Suprapubic skin (tissue), 4 donors: ENCODE measurements at places on chromosomes 4 and X. TPM values are rescaled to one million over a fixed set of nuclear protein-coding genes. Genes with fewer than 3 reads are reported as not detected.

SMIM10L2A gene
- 5.0 TPM for total RNA-seq

CHIC2 gene
- 60.3 TPM for total RNA-seq

TENM3 gene
- total RNA-seq, result 1.6 TPM

PSAPL1 gene
- total RNA-seq, result 16.4 TPM

RASSF6 gene
- 11.6 TPM for total RNA-seq

SORBS2 gene
- 17.4 TPM for total RNA-seq

PGM2 gene
- 45.7 TPM for total RNA-seq

PCDH18 gene
- total RNA-seq, result 6.6 TPM

PCSK1N gene
- total RNA-seq, result 1.5 TPM

SPRY1 gene
- total RNA-seq, result 222 TPM

HSFX3 gene
- not detected for total RNA-seq

LNX1 gene
- total RNA-seq, result 25.9 TPM

AKAP4 gene
- total RNA-seq, result not detected

GJB1 gene
- total RNA-seq, result 4.0 TPM

LAS1L gene
- total RNA-seq, result 38.2 TPM

TMEM31 gene
- total RNA-seq, result not detected

PROM1 gene
- 4.8 TPM for total RNA-seq

UGT2B11 gene
- not detected for total RNA-seq

GRCh38 chrX:132017431-132018185, 5.5 kb upstream of the STK26 start:
- DNase-seq, result no peak
- H3K36me3 ChIP-seq, result no peaks in the 10 kb centered on the region
- H3K27me3 ChIP-seq, result no peaks in the 10 kb centered on the region
- no peak overlapping the region for H3K4me3 ChIP-seq
- no peak overlapping the region for H3K27ac ChIP-seq

DNA sequence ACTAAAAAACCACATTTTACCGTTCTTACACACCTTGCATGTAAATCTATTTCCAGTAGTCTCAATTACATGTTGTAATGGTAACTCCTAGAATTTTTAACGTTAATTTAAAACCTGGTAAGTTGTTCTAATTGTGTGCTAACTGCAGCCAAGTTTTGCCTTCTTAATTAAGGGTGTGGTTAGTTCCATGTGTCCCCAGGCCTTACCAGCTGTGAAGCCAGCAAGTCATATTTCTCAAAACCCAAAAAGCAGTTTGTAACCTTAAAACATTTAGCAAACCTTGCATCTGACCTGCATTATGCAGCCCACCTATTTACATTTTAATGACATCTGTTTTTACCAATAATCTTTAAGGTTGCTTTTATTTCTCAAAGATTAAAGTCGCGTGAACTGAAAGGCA, 18.4 kb upstream of the FAM47E start:
- no peaks in the 10 kb centered on the region for H3K27me3 ChIP-seq
- H3K4me3 ChIP-seq, result peak overlapping the region; percentile 34
- no peak for DNase-seq
- H3K36me3 ChIP-seq, result no peaks in the 10 kb centered on the region
- H3K4me1 ChIP-seq, result peaks cover 48% of the 10 kb centered on the region

DNA sequence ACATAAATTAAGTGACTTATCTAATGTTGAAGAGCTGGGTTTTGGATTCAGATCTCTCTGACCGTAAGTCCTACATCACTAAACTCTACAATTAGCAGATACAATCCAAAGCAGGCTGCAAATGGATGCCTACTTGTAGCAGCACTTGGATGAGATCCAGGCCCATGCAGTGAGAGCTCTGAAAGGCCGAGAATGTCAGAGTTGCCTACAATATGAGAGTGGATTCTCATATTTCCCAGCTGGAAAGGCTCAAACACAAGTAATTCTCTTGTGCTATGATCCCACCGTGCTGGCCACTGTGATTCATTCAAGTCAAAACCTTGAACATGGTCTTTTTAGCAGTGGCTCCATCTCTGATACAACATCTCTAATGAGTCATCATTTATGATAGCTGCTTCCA, 125.4 kb upstream of the CHRDL1 start:
- H3K27ac ChIP-seq, result no peak overlapping the region
- no peak for DNase-seq
- no peaks in the 10 kb centered on the region for H3K4me1 ChIP-seq
- H3K36me3 ChIP-seq, result no peaks in the 10 kb centered on the region
- no peak overlapping the region for H3K4me3 ChIP-seq

GRCh38 chr4:138702190-138702824, 313.3 kb upstream of the NOCT start:
- H3K27ac ChIP-seq, result no peak overlapping the region
- no peaks in the 10 kb centered on the region for H3K27me3 ChIP-seq
- no peak overlapping the region for H3K4me3 ChIP-seq
- no peaks in the 10 kb centered on the region for H3K36me3 ChIP-seq
- H3K4me1 ChIP-seq, result no peaks in the 10 kb centered on the region
- no peak for DNase-seq

GRCh38 chr4:155907556-155907955, 4.1 kb downstream of the TDO2 start:
- no peak overlapping the region for H3K4me3 ChIP-seq
- no peak overlapping the region for H3K27ac ChIP-seq
- H3K4me1 ChIP-seq, result no peaks in the 10 kb centered on the region
- H3K27me3 ChIP-seq, result no peaks in the 10 kb centered on the region
- DNase-seq, result no peak

DNA sequence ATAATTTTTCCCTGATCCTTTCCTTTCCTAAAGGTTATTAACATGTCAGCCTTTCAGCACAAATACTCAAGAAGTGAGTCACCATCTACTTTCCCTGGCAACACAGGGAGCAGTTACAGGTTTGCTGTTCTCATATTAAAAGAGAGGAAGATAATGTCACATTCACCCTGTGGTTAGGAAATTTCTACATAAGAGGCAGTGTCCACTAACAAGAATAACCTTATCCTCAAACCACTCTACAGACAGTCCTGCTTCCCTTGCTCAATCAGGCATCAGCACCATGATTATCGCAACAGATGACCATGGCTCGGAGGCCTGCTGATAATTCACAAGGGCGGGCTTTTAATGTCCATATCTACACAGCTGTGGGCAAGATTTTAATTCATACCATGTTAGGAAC, 30.9 kb downstream of the RNF150 start:
- no peaks in the 10 kb centered on the region for H3K4me1 ChIP-seq
- no peak for DNase-seq
- no peak overlapping the region for H3K4me3 ChIP-seq
- no peaks in the 10 kb centered on the region for H3K36me3 ChIP-seq

DNA sequence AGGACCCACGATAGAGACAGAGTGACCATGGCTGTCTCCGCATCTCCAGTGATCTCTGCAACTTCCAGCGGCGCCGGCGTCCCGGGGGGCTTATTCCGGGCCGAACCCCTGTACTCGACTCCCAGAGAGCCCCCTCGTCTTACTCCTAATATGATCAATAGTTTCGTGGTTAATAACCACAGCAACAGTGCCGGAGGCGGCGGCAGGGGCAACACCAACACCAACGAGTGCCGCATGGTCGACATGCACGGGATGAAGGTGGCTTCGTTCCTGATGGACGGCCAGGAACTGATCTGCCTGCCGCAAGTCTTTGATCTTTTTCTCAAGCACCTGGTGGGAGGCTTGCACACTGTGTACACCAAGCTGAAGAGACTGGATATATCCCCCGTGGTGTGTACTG, 343 bp downstream of the DACH2 start:
- DNase-seq, result no peak
- no peaks in the 10 kb centered on the region for H3K36me3 ChIP-seq
- peaks cover 10% of the 10 kb centered on the region for H3K27me3 ChIP-seq
- peaks cover 8% of the 10 kb centered on the region for H3K4me1 ChIP-seq
- no peak overlapping the region for H3K27ac ChIP-seq

- H3K27ac ChIP-seq, result no peak overlapping the region
- no peak overlapping the region for H3K4me3 ChIP-seq
- no peaks in the 10 kb centered on the region for H3K4me1 ChIP-seq
- no peak for DNase-seq
- H3K27me3 ChIP-seq, result no peaks in the 10 kb centered on the region
- no peaks in the 10 kb centered on the region for H3K36me3 ChIP-seq
Observed at GRCh38 chrX:8237718-8238117, 66.7 kb upstream of the VCX2 start.

DNA sequence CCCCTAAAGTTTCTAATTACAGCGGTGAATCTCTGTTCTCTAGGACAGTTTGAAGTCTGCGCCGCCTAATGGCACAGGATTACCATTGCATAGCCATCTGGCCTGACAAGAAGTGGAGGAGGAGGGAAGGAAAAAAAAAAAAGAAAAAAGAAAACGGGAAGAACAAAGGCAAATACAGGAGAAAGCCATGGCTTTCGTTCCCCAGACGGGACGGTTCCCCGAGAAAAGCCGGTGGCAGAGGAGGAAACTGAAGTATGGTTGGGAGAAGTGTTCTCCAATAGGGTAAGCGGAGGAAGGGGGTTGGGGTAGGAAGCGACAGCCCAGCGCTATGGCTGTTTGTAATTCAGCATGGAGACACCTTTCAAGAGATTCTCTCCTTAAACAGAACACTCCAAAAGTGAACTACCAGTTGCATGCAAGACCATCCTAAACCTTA, 80.8 kb downstream of the HMGN5 start:
- H3K36me3 ChIP-seq, result no peaks in the 10 kb centered on the region
- H3K4me3 ChIP-seq, result peak overlapping the region; percentile 60
- no peaks in the 10 kb centered on the region for H3K27me3 ChIP-seq
- H3K4me1 ChIP-seq, result peaks cover 4% of the 10 kb centered on the region
- DNase-seq, result no peak

DNA sequence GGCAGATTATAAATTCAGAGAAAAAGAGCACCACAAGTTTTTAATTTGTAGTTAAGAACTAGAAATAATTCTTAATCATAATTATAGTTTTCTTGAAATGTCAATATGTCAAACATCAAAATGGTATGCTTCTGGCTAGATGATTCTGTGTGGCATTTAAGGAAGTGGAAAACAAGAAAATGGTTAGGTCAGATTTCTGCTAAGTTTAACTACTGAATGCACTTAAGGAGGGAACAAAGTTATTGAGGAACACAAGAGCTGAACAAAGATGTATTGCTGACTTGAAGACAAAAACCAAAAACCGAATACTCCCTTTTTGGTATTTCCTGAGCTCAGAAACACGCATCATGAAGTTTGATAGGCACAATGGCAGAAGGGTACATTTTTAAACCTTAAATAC, 58.7 kb upstream of the GPR34 start:
- no peak overlapping the region for H3K4me3 ChIP-seq
- H3K27ac ChIP-seq, result no peak overlapping the region
- H3K36me3 ChIP-seq, result peaks cover 3% of the 10 kb centered on the region

DNA sequence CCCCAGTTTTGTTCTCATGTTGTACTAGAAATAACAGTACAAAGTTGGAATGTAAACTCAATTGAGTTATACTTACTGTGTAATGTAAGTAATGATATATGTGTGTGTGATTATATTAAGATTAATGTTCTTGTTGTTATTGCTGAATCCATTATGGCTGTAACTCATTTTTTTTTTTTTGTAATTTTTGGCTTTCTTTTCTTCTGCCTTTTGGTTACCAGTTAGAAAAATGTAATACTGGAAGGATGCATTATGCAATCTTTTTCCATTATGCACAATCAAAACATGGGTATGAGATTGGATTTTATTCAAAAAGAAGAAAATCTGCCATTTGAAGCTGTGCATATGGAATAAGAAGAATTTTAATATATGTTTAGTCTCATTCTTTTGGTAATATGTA, 34.0 kb downstream of the BANK1 start:
- H3K4me3 ChIP-seq, result no peak overlapping the region
- no peaks in the 10 kb centered on the region for H3K27me3 ChIP-seq
- DNase-seq, result no peak

DNA sequence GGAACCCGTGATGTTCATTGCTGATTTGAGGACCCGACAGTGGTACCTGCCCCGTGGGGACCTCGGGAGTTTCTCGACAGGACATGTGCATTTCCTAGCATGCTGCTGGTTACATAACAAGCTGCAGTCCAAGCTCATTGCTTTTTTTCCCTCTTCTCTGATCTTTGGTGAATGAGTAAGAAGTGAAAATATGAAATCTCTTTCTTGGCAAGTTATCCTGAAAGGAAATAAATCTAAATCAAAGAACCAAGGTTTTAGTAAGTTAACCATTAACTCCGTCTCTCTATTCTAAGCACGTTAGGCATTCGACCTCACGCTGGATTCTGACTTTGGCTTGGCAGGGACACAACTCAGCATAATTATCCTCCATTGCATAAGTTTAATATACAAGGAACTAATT, 86.6 kb downstream of the STK32B start:
- no peak for DNase-seq
- H3K4me3 ChIP-seq, result no peak overlapping the region
- H3K27me3 ChIP-seq, result no peaks in the 10 kb centered on the region
- no peaks in the 10 kb centered on the region for H3K36me3 ChIP-seq
- peaks cover 6% of the 10 kb centered on the region for H3K4me1 ChIP-seq
- H3K27ac ChIP-seq, result no peak overlapping the region

DNA sequence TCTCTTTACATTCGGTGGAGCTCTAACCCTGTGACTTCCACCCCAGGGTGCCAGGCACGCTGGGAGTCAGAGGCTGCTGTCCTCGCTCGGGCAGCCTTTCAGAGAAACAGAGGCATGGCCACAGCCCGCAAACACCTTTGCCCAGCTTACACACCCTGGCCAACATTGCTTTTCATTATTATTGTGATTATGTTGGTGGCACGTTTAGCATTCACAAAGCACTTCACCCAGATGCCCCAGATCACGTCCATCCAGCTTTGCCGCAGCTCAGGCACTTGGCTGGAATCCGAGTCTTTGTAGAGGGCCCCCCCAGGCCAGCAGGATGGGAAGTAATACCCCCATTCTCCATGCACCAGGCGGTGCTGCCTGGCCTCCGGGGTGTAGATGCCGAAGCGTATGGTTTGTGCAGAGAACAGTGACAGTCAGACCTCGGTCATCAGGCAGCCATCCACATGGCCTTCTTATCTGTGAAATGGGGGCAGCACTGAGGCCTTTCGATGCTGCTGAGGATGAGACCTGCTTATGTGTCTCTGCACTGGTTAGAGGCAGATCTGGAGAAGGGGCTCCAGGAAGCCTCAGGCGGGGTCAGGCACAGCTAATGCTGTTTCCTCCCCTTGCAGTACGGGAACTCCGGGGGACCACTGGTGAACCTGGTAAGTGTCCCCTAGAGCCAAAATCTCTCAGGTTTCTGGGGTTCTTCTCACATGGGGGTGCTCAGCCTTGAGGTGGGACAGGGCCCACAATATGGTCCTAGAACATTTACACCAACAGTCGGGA, 22.3 kb downstream of the HTRA3 start:
- H3K4me3 ChIP-seq, result no peak overlapping the region
- no peak overlapping the region for H3K27ac ChIP-seq
- no peaks in the 10 kb centered on the region for H3K27me3 ChIP-seq
- H3K36me3 ChIP-seq, result no peaks in the 10 kb centered on the region
- no peaks in the 10 kb centered on the region for H3K4me1 ChIP-seq

- peaks cover 4% of the 10 kb centered on the region for H3K4me1 ChIP-seq
- H3K4me3 ChIP-seq, result no peak overlapping the region
- no peak for DNase-seq
- H3K27ac ChIP-seq, result no peak overlapping the region
- no peaks in the 10 kb centered on the region for H3K36me3 ChIP-seq
Observed at GRCh38 chrX:69287095-69287494, 121.8 kb upstream of the PJA1 start.

GRCh38 chrX:1385253-1386223, 6.4 kb downstream of the SLC25A6 start:
- no peak overlapping the region for H3K27ac ChIP-seq
- no peaks in the 10 kb centered on the region for H3K27me3 ChIP-seq

GRCh38 chr4:40940317-40940741, 190.6 kb downstream of the NSUN7 start:
- DNase-seq, result no peak
- no peak overlapping the region for H3K27ac ChIP-seq
- H3K36me3 ChIP-seq, result peaks cover 9% of the 10 kb centered on the region
- H3K4me3 ChIP-seq, result no peak overlapping the region
- no peaks in the 10 kb centered on the region for H3K4me1 ChIP-seq
- H3K27me3 ChIP-seq, result no peaks in the 10 kb centered on the region
